ENCODE measurements at places on chromosomes 6 and 20.

- peak; percentile 34 for DNase-seq
Observed at GRCh38 chr6:170176136-170176897, 114.6 kb downstream of the DLL1 start.

DNA sequence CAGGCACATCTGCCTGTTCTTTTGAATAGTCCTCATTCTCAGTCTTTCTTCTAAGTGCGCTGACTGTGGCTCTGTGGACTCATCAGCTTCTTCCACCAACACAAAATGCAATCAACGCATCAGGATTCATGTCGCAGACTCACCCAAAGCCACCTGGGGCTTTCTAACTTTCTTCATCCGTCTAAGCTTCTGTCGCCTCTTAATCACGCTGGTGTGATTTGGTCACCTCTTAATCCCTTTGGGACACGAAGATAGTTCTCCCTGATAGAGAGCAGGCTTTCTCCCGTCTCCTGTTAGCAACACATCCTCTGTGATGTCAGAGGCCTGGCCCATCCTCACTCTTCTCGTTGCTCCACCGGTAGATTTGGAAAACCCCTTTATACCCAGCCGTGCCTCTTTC is 78.0 kb upstream of the FOXQ1 start:
- DNase-seq = no peak

GRCh38 chr20:22341508-22341907 is 242.9 kb downstream of the FOXA2 start:
- DNase-seq = no peak

- peak; percentile 14 for DNase-seq
Observed at GRCh38 chr20:35007413-35007812, 51.7 kb downstream of the MYH7B start.

DNA sequence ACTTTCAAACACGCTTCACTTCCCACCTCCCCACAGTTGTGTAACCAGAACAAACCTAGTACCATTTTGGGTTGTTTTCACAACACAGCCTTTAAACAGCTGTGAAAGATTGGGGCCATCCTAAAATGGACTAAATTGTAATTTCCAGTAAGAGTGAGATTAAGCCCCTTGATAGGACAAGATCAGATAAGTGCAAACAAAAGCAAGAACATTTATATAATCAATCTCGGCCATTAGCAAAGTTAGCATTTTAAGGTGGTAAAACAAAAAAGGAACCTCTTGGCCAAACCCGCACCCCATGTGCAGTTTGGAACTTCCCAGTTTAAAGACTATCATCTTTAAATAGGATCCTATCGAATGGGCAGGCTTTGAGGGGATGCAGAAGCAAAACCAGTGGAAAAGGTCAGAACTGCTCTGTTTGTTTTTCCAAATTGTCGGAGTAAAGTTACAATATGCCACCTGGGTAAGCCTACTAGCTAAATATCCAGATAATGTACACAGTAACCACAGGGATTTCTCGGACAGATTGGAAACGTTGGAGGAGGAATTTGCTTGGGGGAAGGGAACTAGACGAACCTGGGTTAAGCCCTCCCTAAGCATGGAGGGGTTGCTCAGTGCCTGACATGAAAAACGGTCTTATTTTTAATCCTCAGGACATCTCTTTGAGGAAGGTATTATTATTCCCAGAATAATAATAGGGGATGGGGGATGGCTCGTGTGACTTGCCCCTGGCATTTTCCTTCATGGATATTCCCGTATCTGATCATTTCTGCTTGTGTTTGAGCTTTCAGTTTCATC is 159.8 kb upstream of the SALL4 start:
- no peak for DNase-seq

- DNase-seq = no peak
Observed at GRCh38 chr6:33675968-33676367, 35.5 kb downstream of the UQCC2 start.

DNA sequence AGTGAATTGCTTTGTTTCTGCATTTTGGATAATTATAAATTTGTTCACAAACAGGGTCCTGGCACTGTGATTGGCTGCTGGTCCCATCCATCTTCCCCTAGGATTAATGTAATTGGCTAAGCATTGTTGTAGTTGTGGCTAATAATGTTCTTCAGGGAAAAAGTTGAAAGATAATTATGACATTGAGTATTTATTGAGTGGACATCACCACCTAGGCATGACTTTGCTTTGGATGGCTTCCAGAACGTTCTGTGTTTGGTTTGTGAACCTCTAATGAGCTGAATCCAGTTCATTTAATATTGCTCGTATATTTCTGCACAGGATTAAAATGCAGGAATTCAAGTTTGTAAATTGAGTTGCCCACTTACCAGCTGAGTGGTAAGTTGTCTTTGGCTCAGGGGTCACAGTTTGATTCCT is 55.1 kb downstream of the ARID1B start:
- DNase-seq = peak; percentile 56

DNA sequence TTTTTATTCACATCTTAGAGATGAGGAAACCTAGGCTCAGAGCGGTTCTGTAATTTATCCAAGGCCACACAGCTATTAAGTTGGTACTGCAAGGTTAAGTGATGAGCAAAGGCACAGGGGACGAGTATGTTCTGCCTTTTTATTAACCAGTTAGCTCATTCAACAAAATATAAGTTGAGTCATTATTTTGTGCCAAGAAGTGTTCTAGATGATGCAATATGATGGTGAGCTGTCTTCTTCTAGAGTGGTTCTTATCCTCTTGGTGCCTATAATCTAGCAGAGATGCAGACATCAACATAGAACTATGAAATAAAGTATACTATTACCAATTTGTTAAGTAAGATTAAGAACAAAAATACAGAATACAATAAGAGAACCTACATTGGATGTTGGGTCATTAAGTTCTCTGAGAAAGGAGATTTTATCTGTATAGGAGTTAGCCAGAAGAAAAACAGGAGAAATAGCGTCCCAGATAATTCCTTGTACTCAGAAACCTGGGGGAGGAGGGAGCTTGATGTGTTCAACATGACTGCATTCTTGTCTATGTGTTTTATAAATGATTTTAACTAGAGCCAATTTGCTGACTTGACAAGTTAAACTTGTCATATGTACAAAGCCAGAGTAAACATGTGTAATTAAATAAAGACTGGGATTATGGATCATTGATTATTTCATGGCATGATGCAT is 122.3 kb downstream of the TBXT start:
- no peak for DNase-seq

DNA sequence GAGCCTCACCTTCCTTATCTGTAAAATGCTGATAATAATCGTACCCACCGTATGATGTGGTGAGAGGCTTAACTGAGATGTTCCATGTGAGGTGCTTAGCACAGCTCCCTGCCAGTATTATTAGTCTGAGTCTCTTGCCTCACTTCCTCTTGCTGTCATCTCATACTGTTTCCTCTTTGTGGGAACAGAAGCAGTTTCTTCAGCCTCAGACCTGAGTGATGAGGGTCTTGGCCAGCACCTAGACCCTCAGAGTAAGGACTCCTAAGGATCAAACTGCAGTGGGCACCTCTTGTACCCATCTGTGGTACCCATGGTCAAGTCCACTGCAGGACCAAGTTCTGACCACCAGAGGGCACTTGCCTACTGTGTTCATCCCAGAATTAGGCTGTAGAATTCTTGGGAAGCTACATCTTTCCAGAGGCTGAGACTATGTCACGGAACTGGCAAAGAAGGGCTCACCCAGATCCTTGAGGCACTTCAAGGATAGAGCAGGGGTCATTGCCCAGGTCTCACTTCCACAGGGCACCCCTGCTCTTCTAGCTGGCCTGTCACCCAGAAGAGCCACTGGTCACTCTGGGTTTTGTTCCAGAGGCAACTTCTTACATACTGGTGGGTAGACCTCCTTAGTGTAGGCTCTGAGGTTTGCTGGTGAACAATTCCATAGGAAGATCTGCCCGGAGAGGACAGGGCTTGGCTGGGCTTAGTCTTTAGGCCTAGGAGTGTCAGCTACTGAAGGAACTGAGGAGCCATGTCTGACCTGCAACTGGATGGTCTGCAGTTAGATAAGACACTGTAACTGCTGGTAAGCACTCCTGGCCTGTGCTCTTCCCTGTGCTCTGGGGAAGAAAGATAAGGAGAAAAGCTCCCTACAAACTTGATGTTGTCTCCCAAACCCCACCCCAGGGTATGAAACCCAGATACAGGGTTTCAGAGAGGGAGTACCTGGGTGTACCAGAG is 20.6 kb upstream of the SGK2 start:
- DNase-seq = peak; percentile 90

DNA sequence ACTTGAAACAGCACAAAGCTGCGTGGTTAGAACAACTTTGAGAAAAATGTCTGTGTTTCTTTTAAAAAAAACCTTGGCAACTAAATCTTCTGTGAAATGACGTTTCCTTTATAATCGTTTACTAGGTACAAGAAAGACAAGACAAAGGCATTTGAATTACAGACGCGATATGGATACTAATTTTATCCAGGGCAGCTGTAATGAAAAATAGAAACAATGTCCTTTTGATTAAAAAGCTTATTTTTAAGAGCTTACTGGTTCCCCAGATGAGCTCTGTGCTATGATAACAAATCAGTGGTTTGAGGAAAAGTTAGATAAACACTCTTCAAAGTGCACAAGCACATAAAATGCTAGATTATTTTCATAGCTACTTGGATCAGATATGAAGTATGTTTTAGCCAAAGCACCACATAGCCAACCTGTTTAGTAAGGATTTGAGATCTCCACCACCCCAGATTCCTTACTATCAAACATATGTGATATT is 1.6 kb upstream of the SYNCRIP start:
- DNase-seq = no peak

DNA sequence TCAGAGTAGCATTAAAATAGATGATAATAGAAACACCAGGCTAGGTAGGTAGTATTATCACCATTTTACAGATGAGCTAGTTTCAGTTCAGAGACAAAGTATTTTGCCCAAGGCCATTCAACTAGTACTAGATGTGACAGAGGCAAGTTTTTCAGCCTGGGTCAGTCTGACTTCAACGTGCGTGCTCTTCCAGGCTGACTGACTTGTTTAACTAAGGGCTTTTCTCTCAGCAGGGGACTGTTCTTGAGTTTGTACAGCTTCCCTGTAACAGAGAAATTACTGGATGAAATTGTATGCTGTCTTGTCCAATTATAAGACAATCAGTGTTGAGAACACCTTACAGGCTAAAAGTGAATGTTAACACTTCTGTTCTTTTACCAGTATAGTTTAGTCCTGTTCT is 333.5 kb upstream of the MAN1A1 start:
- no peak for DNase-seq

DNA sequence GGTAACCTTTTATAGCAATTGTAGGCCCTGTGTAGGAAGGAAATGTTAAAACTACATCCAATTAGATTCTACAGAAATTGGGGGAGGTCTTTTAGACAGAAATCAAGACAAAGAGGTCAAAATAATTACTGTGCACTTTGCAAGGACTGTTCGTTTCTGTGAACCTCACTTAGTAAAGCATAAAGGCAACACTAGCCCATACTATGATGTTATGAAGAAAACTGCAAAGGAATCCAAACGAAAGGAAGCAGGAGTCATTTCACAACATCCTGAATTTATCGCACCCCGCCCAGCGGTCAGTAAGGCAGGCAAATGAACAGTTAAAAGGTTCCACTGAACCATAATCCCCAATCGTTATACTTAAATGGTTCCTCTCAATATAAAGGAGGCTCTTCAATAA is 429.5 kb upstream of the ARID1B start:
- DNase-seq = no peak

DNA sequence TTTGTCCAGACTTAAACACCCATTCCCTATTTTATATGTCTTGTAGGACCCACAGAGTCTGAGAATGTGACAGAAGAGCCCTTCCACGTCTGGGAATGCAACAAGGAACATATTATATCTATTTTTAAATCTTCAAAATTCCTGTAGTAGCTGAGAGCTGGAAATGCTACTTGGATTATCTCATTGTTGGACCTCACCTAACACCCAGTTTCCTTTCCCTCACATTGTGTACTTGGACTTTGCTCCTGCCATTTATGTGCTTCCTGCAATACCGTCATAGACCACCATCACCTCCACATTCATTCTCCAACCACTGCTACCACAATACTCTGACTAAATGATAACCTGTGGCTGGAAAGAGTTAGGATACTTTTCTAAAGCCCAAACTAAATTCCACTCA is 335.4 kb downstream of the COL12A1 start:
- no peak for DNase-seq

GRCh38 chr6:22732176-22732970 is 163.0 kb downstream of the HDGFL1 start:
- DNase-seq = no peak

DNA sequence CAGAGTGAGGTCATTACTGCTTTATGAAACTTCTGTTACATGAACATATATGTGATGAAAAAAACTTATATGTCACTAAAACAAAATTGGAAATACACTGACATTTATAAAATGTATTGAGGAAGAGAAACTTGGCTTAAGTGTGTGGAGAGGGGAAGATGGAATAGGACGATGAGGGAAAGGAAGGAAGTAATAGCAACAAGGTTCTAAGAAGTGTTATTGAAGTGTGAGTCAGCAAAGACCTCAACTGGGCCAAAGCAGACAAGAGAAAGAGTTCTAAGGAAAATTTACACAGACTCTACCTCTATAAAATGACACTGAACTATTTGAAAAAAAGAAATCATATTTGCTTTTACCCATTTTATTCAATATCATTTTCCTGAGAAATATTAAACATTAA is 38.3 kb downstream of the SNX3 start:
- DNase-seq = no peak

DNA sequence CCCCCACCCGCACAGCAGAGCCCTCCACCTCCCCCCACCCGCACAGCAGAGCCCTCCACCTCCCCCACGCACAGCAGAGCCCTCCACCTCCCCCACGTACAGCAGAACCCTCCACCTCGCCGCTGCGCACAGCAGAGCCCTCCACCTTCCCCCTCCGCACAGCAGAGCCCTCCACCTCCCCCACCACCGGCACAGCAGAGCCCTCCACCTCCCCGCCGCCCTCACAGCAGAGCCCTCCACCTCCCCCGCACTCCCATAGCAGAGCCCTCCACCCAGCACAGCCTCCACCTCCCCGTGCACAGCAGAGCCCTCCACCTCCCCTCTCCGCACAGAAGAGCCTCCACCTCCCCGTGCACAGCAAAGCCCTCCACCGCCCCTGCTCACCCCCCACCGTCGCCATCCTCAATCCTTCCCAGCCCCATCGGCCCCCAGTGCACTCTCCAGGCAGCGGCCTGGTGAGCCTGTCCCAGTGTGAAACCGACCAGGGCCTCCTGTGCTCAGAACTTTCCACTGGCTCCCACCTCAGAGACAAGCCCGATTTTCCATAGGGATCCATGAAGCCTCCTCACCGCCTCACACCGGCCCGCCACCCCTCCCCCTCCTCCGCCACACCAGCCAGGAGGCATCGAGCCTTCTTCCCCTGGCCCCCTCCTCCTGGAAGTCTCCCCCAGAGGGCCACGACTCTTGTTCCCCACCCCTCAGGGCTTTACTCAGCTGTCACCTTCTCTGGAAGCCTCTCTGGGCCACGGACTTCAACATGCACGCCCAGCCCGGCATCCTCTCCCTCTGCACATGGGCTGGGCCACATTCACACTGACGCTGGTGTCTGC is 347.1 kb downstream of the ZFAND3 start:
- DNase-seq = no peak

DNA sequence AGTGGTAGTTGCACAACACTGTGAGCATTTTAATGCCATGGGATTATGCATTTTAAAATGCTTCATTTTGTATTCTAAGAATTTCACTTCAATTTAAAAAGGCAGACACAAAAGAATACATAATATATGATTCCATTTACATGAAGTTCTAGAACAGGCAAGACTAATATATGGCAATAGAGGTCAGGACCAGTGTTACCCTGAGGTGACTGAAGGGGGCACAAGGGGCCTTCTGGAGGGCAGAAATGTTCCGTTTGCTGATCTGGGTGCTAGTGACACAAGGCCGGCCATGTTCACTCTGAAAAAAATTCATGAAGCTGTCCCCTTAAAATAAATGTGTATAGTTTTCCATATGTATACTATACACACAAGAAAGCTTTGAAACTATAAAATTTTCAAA is 28.5 kb downstream of the TASP1 start:
- no peak for DNase-seq

All from testis (tissue), 5 donors.